Small intestine (tissue), 16 donors: ENCODE measurements at places on chromosomes 5 and 9. TPM values are rescaled to one million over a fixed set of nuclear protein-coding genes. Genes with fewer than 3 reads are reported as not detected.

DNA sequence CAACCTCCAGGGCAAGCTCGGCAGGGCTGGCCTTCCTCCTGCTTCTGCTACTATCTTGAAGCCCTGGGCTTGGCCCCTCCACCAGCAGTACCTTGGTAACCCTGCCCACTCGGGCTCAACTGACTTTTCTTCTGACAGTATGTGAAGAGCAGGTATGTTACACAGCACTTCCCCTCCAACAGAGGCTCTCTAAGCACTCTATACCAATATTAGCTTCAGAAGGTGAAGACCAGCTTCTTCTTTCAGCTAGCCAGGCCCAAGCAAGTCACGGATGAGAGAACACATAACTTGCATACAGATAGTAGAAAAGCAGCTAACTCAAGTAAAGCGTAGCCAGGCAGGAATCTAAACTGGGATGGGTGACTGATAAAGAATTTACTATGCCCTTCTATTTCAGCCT, 64.3 kb downstream of the FEM1C start:
- no peak overlapping the region for H3K27ac ChIP-seq
- H3K27me3 ChIP-seq: no peaks in the 10 kb centered on the region
- H3K4me3 ChIP-seq: no peak overlapping the region
- DNase-seq: no peak
- H3K36me3 ChIP-seq: no peaks in the 10 kb centered on the region
- no peaks in the 10 kb centered on the region for H3K4me1 ChIP-seq

DNA sequence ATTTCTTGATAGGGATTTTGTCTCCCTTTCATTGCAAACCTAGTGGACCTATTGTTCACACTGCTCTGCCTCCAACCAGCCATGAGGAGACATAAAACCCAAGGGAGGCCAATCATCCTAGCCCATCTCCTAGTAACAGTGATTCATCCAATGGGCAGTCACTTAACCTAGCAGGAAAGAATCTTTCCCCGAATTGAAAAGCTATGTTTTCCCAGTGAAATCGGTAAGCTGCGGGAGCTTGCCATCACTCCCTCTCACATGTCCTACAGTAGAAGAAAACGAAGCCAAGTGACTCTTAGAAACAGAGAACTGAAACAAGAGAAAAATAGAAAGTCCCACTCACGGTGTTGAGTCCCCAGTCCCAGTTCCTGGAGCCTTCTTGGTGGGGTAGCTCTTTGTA, 123.3 kb downstream of the SUSD1 start:
- no peak overlapping the region for H3K4me3 ChIP-seq
- no peaks in the 10 kb centered on the region for H3K27me3 ChIP-seq
- H3K27ac ChIP-seq: no peak overlapping the region
- peaks cover 17% of the 10 kb centered on the region for H3K4me1 ChIP-seq
- peaks cover 14% of the 10 kb centered on the region for H3K36me3 ChIP-seq

GRCh38 chr9:36166168-36166927, 2.8 kb upstream of the CCIN start:
- peak; percentile 69 for DNase-seq
- no peaks in the 10 kb centered on the region for H3K36me3 ChIP-seq
- H3K27me3 ChIP-seq: no peaks in the 10 kb centered on the region
- H3K27ac ChIP-seq: no peak overlapping the region
- peaks cover 16% of the 10 kb centered on the region for H3K4me1 ChIP-seq
- no peak overlapping the region for H3K4me3 ChIP-seq

- H3K27me3 ChIP-seq: no peaks in the 10 kb centered on the region
- H3K27ac ChIP-seq: no peak overlapping the region
- no peaks in the 10 kb centered on the region for H3K4me1 ChIP-seq
Observed at GRCh38 chr9:1910269-1910811, 104.8 kb upstream of the SMARCA2 start.

GRCh38 chr5:176670449-176670848, 23.2 kb downstream of the TSPAN17 start:
- no peak for DNase-seq
- no peaks in the 10 kb centered on the region for H3K36me3 ChIP-seq

- H3K27me3 ChIP-seq: peaks cover 41% of the 10 kb centered on the region
- DNase-seq: no peak
- no peaks in the 10 kb centered on the region for H3K36me3 ChIP-seq
- H3K4me1 ChIP-seq: peaks cover 5% of the 10 kb centered on the region
- no peak overlapping the region for H3K27ac ChIP-seq
- no peak overlapping the region for H3K4me3 ChIP-seq
Observed at GRCh38 chr9:136985027-136985602, 2.3 kb downstream of the LCNL1 start.

DNA sequence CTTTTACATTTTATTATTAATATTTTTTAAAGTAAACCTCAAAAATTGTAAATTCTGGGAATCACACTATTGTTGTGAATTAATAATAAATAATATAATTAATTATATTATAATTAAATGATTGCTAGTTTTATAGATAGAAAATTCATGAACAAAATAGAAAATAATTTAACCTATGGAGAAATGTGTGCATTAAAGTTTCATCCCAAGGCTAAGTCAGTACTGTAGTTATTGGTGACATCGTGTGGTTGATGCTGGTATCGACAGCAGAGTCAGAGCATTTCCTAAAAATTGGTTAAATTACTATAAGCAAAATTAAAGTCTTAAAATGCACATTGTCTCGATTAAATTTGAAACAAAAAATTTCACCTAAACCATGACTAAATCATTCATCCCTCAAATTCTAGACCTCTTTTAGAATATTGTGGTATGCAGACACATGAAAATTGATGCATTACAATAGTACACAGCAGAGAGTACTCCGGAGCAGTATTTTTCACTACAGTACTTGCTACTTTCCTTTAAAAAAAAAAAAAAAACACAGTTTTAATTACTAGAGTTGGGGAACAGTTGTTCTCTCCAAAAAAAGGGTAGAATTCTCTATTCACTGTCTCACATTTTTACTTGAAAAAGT, 73.9 kb downstream of the RORB start:
- H3K27me3 ChIP-seq: no peaks in the 10 kb centered on the region
- H3K4me3 ChIP-seq: no peak overlapping the region
- no peaks in the 10 kb centered on the region for H3K4me1 ChIP-seq
- H3K36me3 ChIP-seq: no peaks in the 10 kb centered on the region
- H3K27ac ChIP-seq: no peak overlapping the region

DNA sequence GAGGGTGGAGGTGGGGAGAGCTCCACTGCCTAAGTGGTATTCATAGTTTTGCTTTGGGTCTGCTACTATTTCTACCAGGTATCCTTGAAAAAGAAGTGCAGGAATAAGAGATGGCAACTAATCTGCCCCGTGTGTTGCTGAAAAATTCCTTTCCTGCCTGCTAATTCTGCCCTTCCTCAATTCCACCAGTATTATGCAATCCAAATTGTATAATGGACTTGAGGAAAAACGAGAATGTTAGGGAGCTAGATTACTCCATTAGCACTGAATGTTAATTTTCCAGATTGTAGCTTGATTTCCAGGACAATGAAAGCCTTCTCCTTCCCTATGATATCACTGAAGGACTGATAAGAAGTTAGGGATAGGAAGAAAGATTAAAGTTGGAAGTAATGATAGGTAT, 16.9 kb downstream of the ADAM19 start:
- DNase-seq: no peak
- H3K27me3 ChIP-seq: no peaks in the 10 kb centered on the region
- no peak overlapping the region for H3K4me3 ChIP-seq

GRCh38 chr9:103397868-103398600, 402.9 kb downstream of the CYLC2 start:
- peak; percentile 62 for DNase-seq
- no peak overlapping the region for H3K4me3 ChIP-seq
- H3K27ac ChIP-seq: no peak overlapping the region
- no peaks in the 10 kb centered on the region for H3K27me3 ChIP-seq
- no peaks in the 10 kb centered on the region for H3K36me3 ChIP-seq

GRCh38 chr5:163963881-163964280, 458.5 kb downstream of the MAT2B start:
- no peaks in the 10 kb centered on the region for H3K27me3 ChIP-seq
- H3K4me3 ChIP-seq: no peak overlapping the region
- no peak for DNase-seq
- H3K36me3 ChIP-seq: no peaks in the 10 kb centered on the region
- no peaks in the 10 kb centered on the region for H3K4me1 ChIP-seq
- no peak overlapping the region for H3K27ac ChIP-seq

DNA sequence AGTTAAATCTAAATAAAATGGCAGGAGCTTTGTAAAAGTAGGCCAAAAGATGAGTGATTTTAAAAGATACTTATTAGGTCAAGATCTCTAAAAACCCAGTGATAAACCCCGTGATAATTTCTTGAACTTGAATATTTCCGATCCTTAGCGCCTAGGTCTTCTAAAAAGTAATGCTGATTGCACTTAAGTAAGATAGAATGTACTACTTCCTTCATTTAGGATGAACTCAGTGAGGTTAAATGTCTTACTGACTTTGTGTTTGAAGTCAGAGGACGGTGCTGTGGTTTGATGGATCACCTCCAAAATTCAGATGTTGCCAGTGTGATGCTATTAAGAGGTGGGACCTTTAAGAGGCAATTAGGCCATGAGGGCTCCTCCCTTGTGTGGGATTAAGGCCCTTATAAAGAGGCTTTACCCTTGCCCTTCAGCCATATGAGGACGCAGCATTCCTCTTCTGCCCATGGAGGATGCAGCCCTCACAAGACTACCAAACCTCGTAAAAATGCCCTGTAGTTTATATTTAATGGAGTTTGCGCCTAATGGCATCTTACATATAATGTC, 130.1 kb downstream of the TRIO start:
- no peak overlapping the region for H3K27ac ChIP-seq
- DNase-seq: no peak
- H3K27me3 ChIP-seq: no peaks in the 10 kb centered on the region
- H3K36me3 ChIP-seq: no peaks in the 10 kb centered on the region

- H3K27me3 ChIP-seq: peaks cover 7% of the 10 kb centered on the region
- DNase-seq: peak; percentile 15
- no peak overlapping the region for H3K4me3 ChIP-seq
- H3K4me1 ChIP-seq: no peaks in the 10 kb centered on the region
- no peaks in the 10 kb centered on the region for H3K36me3 ChIP-seq
Observed at GRCh38 chr5:175797521-175798038, 73.8 kb upstream of the CPLX2 start.

Gene SLC45A2
- polyA plus RNA-seq: not detected

Gene NPR3
- polyA plus RNA-seq: 0.27 TPM

Gene ITGA2
- 15.2 TPM for polyA plus RNA-seq

Gene SAPCD2
- polyA plus RNA-seq: 0.81 TPM
